ENCODE measurements at places on chromosomes 16 and 17. TPM values are rescaled to one million over a fixed set of nuclear protein-coding genes. Genes with fewer than 3 reads are reported as not detected.

GRCh38 chr17:31564883-31565301 is 173.4 kb downstream of the RAB11FIP4 start:
- DNase-seq, result peak; percentile 42

- DNase-seq, result no peak
These were observed 32.6 kb upstream of the CDH15 start for GRCh38 chr16:89138843-89139520.

DNA sequence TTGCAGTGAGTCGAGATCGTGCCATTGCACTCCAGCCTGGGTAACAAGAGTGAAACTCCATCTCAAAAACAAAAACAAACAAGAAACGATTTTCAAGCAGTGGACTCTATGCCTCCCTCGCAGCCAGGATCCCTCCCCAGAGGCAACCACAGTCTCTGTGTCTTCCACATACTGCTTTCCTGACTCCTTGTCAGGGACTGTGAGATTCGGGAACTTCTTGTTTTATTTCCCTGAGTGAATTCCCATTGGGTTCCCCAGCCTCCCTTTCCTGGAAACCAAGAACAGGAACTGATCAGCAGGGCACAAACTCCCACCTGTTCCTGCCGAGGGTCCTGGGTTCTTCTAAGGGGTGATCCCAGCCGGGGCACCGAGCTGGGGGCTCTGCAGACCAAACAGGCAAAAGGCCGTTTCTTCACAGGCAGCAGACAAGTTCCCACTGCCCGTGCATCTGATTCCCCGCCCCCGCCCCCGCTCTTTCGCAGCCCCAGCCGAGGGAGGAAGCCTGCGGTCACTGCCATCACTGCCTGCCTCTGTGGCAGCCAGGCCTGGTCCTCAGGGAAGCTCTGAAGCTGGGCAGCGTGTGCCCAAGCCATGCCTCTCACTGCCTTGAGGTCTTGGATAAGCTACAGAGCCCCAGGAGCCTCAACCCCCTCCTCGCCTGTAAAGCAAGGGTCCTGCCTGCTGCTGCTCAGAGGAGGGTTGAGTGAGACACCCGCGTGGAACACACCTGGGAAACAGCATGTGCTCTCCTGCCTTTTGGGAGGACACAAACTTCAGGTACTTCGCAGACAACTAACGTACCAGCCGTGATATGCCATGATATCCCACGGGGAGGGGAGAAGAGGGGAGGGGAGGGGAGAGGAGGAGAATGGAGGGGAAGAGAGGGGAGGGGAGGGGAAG is 5.5 kb upstream of the PIEZO1 start:
- DNase-seq, result no peak

Gene EPX
- not detected for total RNA-seq
